ENCODE measurements at places on chromosomes 3 and 15.

DNA sequence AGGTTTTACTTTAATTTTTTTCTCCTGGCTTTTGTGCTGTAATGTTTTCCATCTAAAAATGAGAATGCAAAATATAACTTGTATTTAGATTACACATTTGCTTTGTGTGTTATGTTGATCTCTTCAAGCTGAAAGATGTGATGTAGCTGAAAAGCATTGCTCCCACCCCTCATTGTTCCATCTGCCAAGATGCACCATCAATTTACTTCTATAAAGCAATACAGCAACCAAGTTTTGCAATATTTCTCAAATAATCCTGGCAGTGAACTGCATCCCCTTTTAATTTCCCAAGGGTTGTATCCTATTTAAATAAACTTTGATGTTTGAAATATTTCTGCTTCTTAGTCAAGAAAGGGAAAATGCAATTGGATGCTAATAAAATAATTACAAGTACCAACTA, 52.6 kb upstream of the DUT start:
- DNase-seq, result no peak

DNA sequence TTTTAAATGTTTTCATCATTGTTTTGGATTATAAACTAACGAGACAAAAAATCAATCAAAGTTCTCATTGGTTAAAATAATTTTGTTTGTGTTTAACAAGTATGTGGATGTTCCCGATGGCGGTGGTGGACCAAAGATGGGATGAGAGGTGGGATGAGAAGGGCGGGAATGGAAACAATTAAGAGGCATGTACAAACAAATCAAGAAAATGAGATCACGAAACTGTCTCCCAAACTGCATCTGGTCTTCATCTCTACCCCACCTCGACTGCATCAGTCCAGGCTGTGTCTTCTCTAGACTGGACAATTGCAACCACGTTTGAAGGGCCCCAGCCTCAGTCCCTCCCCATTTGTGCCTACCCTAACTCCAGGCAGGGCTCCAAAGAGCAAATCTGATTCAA, 56.1 kb downstream of the SLC12A8 start:
- no peak for DNase-seq

GRCh38 chr3:97278506-97278905, 464.1 kb downstream of the EPHA6 start:
- no peak for DNase-seq

DNA sequence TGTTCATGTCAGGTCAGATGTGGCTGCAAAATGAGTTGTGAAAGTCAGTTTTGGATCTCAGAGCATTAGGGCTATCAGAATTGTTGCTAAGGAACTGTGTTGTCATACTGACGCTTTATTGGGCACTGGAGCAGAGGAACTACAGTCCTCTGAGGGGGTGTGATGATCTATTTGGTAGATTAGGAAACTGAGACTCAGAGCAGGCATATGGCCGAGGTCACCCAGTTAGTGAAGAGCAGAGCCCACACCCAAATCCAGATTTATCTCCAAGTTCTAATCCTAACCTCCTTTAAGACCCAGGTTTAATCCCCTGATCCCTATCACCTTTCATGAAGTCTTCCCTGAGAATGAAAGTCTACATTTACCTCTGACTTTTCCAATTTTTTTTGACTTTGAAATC, 25.6 kb upstream of the GLCE start:
- DNase-seq, result no peak

DNA sequence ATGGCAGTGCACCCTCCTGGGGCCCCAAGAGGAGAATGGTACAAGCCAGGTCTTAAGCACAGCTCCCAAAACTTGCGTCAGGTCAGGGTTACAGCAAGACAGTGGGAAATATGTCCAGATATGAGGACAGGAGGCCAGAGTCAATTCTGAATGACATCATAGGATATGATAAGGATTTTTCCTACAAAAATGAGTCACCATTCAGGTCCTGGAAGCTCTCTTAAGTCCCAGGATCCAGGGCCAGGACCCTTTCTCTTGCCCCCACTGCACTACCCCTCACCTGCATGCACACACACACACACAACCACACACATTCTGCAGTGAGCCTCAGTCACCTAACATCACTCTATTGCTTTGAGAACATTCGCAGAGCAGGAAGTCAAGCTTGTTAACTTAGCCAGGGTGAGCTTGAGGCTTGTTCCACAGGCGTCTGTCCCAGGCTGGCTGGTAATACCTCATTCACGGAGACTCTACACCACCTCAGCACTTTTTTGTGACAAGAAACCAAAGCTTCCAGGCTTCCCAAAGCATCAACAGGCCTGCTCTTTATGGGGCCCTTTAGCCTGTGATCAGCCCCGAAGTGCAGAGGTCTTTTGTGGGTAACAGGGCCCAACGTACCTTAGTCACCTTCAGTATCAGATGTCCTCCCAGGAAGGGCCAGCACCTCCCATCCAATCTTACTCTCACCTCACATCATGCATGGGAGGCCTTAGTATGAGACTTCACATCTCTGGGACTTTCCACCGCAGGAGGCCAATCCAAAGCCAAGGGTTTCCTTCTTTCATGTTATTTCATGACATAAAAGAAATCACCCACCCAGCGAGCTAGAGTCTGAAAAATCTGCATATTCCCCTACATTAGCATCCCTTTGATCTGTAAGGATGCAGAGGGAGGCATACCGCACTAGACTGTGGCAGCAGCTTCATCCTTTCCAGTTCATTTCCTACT, 74.0 kb upstream of the LIPC start:
- DNase-seq, result peak; percentile 19

GRCh38 chr3:59374818-59375211, 325.0 kb upstream of the CFAP20DC start:
- no peak for DNase-seq

DNA sequence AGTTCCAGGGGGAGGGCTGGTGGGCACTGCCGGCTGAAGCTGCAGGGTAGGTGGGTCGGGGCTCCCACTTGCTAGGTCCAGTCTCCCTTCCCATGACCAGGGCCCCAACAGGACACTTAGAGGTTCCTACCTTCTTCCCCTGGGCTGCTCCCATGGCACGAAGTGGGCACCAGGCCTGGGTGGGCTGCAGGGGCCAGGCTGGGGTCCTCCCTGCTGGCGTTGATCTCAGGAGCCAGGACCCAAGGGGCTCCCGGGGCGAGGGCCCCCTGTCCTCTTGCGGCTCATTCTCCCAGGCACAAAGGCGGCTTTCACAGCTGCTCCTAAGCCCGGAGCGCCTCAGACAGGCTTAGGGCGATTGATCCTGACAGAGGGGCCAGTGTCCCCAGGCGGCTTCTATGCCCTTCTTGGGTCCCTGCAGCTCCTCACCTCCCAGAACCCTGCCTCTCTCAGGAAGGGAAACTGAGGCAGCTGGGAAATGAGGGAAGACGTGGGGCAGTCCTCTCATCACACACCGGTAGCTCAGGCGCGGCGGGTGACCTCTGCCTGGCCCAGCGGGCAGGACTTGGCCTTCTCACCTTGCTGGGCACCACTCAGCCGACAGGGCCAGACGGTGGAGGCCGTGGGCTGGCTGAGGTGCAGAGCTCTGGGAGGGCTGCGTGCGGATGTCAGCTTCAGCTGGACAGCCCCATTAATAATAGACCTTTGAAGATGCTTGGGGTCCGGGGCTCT, 39.6 kb downstream of the FAM3D start:
- DNase-seq, result no peak

- DNase-seq, result no peak
Measured at GRCh38 chr3:95508124-95508523, 1306.3 kb upstream of the EPHA6 start.

- DNase-seq, result peak; percentile 18
Measured at GRCh38 chr15:89776274-89777072, at the start of gene MESP2. TSS of gene MESP2 (plus strand) at chr15:89776332. CDS start at chr15:89776358, 26 bp downstream.

DNA sequence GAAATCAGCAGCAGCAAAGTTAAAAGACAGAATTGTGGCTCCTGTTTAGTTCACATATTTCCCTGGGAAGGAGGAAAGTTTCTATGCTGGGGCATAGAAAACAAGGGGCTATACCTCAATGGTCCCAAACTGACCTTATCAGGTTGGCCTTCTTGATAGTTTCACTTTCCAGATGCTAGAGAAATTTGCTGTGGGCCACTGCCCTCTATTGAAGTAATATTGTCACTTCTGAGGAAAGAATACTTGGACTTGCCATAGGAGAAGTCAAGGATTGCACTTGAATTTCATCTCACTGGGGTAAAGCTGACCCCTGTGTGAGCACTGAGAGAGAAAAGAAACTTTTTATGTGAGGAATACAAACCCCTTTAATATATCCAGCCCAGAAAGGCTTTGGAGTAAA, 49.3 kb upstream of the XCR1 start:
- no peak for DNase-seq

- peak; percentile 58 for DNase-seq
Measured at GRCh38 chr15:76336254-76337058, at the start of gene ISL2. TSS of gene ISL2 (plus strand) at chr15:76336773. CDS start at chr15:76336884, 111 bp downstream.

Data from activated CD4-positive, alpha-beta T cell treated with anti-CD3 and anti-CD28 coated beads, Interleukin-2, amount 50 U/mL, for 4 hours (primary cell).